ENCODE measurements at places on chromosomes 2 and 18. TPM values are rescaled to one million over a fixed set of nuclear protein-coding genes. Genes with fewer than 3 reads are reported as not detected.

DNA sequence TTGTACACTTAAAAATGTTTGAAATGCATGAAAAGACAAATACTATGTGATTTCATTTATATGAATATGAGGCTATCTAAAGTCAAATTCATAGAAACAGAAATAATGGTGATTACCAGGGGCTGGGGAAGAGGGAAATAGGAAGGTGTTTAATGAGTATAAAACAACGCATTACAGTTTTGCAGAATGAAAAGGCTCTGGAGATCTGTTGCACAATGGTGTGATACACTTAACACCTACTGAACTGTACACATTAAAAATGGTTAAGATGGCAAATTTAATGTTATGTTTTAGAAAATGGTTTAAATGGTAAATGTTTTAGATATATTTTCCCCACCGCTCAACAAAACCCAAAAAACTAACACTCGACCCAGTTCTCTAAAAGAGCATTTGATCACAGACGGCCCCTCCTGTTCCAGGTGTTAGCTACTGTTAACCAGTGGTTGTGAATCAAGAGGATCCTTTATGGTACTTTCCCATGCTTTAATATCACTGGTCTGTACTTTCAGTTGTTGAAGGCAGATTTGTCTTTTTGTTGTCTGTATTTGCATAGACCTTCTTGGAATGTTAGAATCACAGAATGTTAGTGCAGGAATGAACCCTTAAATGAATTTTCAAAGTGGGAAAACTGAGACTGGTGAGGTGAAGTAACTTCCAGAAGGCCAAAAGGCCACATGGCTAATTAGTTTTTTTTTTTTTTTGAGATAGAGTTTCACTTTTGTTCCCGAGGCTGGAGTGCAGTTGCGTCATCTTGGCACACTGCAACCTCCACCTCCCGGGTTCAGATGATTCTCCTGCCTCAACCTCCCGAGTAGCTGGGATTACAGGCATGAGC, 10.2 kb downstream of the RAB10 start:
- no peak for DNase-seq

DNA sequence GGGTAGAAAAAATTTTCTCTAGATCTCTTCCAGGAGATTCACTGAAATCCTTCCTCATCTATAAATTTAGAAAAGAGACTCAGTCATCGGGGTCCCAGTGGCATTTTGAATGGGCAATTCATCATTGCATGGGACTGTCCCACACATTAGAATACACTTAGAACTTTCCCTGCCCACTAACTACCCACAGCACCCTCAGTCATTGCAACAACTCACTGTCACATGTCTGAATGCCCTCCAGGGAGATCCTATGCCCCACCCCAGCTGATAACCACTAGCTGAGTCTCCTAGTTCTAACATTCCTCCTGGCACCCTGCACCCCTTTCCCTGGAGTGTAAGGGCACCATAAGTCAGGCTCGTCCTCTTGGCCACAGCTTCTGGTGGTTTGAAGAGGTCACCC, 89.6 kb downstream of the INSIG2 start:
- DNase-seq, result no peak

DNA sequence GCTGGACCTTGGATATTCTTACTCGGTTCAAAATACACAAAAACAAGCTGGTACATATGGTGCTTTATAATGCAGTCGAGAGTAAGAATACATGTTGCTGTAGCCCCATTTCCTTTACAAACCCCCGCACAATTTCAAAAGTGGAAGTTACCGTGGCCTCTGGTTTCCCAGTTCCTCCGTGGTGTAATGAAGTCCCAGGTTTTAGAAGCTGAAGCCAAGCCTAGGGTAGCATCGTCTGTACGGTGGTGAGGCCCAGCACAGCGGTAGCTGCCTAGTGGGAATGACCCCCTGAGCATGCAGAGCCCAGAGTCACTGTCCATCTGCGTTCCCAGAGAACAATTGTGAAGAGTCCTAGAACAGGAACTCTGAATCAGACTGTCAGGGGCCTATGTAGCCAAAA, 171.8 kb downstream of the ASXL3 start:
- no peak for DNase-seq

- DNase-seq, result no peak
Observed at GRCh38 chr18:40357536-40357935, 1597.5 kb upstream of the PIK3C3 start.

Gene SCN9A
- total RNA-seq, result 5.7 TPM

- DNase-seq, result no peak
Observed at GRCh38 chr2:189538402-189538801, 42.2 kb downstream of the SLC40A1 start.

- peak; percentile 82 for DNase-seq
Observed at GRCh38 chr2:131039908-131040660, 53.2 kb downstream of the FAM168B start.

Gene GREB1
- 3.8 TPM for total RNA-seq

Gene NPHP1
- total RNA-seq, result 2.2 TPM

Measured in mesenteric fat pad (tissue), 1 donor.